ENCODE measurements at places on chromosomes 5 and 9.

DNA sequence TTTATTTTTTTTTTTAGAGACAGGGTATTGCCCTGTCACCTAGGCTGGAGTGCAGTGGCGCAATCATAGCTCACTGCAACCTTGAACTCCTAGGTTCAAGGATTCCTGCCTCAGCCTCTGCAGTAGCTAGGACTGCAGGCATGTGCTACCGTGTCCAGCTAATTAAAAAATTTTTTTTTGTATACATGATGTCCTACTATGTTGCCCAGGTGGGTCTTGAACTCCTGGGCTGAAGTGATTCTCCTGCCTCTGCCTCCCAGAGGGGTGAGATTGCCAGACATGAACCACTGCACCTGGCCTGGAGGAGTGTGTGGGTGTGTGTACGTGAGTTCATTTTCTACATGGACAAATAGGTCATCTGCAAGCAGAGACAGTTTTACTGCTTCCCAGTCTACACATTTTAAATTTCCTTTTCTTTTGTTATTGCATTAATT is 33.8 kb downstream of the JMY start:
- DNase-seq, result no peak

- no peak for DNase-seq
Measured at GRCh38 chr9:104835161-104835560, 71.2 kb downstream of the NIPSNAP3B start.

DNA sequence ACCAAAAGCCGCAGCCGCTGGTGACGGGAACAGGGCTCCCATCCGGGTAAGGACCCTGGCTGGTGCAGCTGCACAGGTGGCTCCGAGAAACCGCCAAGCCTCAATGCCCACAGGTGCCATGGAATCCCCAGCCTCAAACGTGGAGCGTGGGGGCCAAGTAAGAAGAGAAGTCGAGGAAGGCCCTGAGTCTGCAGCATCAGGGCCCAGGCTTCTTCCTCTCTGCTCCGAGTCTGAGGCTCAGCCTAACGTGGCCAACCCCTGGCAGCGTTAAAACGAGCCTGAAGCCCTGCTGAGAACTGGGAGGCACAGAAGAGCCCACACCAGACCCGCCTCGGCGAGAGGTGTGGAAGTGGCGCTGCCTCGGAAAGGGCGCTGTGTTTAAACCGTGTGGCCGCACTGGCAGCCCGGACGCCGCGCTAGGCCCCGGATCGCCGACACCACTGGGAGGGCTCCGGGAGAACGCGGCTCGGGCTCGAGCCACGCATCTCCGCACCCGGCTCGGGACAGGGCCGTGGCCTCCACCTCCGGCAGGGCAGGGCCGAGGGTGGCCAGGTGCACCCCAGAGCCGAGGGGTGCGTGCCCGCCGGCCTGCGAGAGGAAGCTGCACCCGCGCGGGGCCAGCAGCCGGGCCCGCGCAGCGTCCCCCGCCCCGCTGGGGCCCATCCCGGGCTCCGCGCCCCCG is 730 bp downstream of the ZMYND19 start:
- DNase-seq, result no peak

DNA sequence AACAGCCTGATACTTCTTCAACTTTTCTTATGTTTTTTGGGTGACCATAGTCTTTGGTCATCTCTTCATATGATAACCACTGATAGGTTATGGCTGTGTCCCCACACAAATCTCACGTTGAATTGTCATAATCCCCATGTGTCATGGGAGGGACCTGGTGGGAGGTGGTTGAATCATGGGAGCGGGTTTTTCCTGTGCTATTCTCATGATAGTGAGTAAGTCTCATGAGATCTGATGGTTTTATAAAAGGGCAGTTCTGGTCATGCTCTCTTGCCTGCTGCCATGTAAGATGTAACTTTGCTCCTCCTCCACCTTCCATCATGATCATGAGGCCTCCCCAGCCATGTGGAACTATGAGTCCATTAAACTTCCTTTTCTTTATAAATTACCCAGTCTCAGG is 8.7 kb downstream of the RHOBTB3 start:
- DNase-seq, result no peak

- DNase-seq, result no peak
Measured at GRCh38 chr5:38994324-38994927, 79.8 kb downstream of the RICTOR start.

- no peak for DNase-seq
Measured at GRCh38 chr5:57368010-57368409, 114.6 kb downstream of the ACTBL2 start.

GRCh38 chr5:138702166-138703077 is 50.8 kb upstream of the CTNNA1 start:
- DNase-seq, result no peak

Data from right lobe of liver (tissue), 6 donors.